Camera-type eye (tissue), 1 donor: ENCODE measurements at places on chromosomes 12 and 14. TPM values are rescaled to one million over a fixed set of nuclear protein-coding genes. Genes with fewer than 3 reads are reported as not detected.

Gene OR6C70
- total RNA-seq = not detected

Gene EML1
- total RNA-seq = 187 TPM

Gene MFAP5
- total RNA-seq = 96.9 TPM

Gene PTMS
- 186 TPM for total RNA-seq

Gene NKX2-1
- total RNA-seq = not detected

Gene KLHDC1
- total RNA-seq = 14.6 TPM

Gene REP15
- total RNA-seq = 1.4 TPM

Gene OAS2
- total RNA-seq = 3.4 TPM

Gene BDKRB1
- total RNA-seq = 0.38 TPM

Gene OR6C2
- not detected for total RNA-seq

Gene IL26
- not detected for total RNA-seq

Gene PLCZ1
- total RNA-seq = not detected

Gene GDF3
- total RNA-seq = not detected

Gene CLEC1B
- 1.5 TPM for total RNA-seq

Gene FIGNL2
- total RNA-seq = 2.2 TPM

Gene CLEC14A
- 27.9 TPM for total RNA-seq

Gene TSPAN8
- total RNA-seq = 1.4 TPM
